ENCODE measurements at places on chromosomes 7 and 10.

GRCh38 chr7:97179454-97180104 lies 62.1 kb downstream of the SDHAF3 start:
- peak; percentile 35 for DNase-seq

DNA sequence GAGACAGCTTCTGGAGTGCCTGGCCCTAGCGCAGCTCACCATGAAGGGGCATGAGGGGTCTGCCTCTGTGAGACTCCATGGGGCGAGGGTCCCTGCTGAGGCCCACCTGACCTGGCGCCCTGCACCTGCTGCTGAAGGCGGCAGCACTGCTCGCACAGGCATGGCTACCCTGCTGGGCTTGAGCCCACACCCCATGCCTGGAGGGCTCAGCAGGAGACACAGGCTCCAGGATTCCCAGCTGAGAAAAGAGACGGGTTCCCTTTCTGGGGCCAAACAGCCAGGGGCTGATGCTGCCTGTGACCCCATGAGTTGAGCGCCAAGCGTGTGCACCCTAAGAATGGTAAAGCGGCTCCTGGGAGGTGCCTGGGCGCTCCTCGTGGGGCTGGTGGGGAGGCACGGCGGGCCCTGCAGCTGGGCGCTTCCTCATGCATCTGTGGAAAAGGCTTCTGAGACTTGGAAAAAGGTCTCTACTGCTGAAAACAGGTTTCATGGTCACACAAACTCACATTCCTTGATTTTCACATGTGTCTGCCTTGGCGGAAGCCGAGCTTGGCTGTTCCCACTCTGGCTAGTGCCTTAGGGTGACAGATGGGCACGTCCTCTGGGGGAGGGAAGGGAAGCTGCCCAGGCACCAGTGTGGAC lies 233.4 kb downstream of the ZMYND11 start:
- no peak for DNase-seq

GRCh38 chr10:114045136-114046086 lies 1.7 kb downstream of the ADRB1 start:
- peak; percentile 53 for DNase-seq

- no peak for DNase-seq
These were observed 1.6 kb downstream of the NPM3 start for GRCh38 chr10:101781655-101781983.

GRCh38 chr10:28788762-28789161 lies 111.4 kb downstream of the BAMBI start:
- no peak for DNase-seq

DNA sequence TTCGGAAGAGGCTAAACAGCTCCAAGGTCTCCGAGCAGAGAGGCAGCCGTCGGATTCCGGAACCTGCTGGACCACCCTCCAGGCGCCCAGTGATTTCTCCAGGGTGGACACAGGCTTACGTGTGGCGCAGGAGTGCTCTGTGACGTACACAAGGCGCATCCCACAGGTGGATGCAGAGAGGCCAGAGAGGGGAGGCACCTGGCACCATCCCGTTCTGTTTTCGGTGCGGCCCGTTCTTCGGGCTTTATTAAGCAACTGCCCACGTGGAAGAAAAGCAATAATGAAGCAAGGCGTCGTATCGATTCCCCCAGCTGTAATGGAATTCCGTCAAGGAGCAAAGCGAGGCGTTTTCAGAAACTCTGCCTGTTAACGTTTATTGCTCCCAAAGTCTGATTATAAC lies 163.6 kb downstream of the PTPRN2 start:
- no peak for DNase-seq

GRCh38 chr10:73404690-73405089 lies 9.2 kb downstream of the ANXA7 start:
- DNase-seq, result no peak

GRCh38 chr10:17058093-17058492 lies 71.5 kb downstream of the CUBN start:
- DNase-seq, result no peak

- no peak for DNase-seq
These were observed 80.9 kb upstream of the DDC start for GRCh38 chr7:50646069-50646468.

- DNase-seq, result no peak
These were observed 114.6 kb downstream of the NPTX2 start for GRCh38 chr7:98731651-98732050.

DNA sequence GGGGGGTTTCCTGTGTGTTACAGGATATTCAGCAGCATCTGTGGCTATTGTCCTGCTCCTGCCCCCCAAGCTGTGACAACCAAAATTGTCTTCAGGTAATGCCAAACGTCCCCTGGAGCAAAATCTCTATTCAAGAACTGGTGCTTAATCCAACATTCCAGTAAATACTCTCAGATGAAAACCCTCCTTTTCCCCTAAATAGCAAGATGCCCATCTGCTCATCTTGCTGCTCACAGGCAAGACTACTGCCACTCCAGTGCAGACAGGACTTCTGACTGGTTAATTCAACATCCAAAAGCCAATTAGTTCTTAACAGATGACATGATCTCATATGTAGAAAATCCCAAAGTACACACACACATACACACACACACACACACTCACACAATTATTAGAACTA lies 20.5 kb upstream of the JAZF1 start:
- no peak for DNase-seq

GRCh38 chr7:35624299-35625186 lies 70.4 kb downstream of the HERPUD2 start:
- DNase-seq, result peak; percentile 44

DNA sequence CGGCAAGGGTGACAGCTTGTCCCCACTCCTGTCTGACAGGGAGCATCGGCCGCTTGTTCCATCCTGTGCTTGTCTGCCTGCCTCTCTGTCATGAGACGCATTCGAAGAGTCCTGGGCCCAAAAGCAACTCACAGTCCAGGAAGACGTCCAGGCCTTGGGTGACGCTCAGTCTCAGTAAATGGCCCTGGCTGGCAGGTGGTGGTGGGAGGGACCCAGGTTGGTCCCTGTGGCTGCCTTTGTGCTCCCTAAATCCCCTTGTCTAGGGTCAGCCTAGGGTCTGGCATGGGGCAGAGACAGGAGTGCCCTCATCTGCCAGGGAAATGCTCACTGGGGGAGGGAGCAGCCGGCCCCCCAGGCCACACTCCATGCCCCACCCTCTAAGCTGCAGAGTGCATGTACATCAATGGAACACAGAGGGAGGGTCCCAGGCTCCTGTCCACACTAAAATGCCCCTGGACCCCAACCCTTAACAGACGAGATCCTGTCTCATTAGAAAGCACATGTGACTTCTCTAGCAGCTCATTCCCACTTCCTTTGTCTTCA lies 295.2 kb upstream of the ZNF32 start:
- DNase-seq, result no peak

GRCh38 chr7:96548664-96549063 lies 161.0 kb downstream of the SEM1 start:
- no peak for DNase-seq

DNA sequence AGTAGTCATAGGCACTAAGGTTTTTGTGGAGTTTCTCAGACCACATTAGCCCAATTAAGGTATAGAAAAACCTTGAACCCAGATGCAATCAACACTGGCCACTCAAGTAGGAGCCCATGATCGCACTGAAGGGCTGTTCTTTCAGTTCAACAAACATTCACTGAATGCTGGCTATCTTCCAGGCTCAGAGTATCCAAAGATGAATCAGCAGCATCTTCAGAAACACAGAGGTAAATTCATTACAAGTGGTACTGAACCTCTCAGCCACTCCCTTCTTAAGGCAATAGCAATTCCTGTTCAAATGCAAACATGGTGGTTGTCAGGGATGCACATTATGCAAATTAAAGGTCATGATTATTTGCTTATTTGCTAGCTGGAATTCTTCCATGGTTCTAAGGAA lies 17.1 kb downstream of the KCNK18 start:
- DNase-seq, result no peak

DNA sequence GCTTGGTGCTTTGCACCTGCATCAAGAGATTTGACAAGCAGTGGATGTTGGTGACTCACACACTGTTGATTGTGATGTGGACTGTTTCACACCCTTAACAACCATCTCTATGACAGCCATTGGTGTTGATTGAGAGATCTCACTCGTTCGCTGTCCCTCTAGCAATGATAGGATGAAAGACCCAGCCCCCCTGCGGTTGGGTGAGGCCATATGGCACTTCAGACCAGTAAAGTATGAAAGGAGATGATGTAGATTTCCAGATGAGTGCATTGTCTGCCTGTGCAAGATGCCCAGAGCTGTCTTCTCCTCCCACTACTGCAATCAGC lies 138.7 kb upstream of the PRR15 start:
- no peak for DNase-seq

GRCh38 chr7:39683216-39683845 lies 60.0 kb downstream of the RALA start:
- no peak for DNase-seq

DNA sequence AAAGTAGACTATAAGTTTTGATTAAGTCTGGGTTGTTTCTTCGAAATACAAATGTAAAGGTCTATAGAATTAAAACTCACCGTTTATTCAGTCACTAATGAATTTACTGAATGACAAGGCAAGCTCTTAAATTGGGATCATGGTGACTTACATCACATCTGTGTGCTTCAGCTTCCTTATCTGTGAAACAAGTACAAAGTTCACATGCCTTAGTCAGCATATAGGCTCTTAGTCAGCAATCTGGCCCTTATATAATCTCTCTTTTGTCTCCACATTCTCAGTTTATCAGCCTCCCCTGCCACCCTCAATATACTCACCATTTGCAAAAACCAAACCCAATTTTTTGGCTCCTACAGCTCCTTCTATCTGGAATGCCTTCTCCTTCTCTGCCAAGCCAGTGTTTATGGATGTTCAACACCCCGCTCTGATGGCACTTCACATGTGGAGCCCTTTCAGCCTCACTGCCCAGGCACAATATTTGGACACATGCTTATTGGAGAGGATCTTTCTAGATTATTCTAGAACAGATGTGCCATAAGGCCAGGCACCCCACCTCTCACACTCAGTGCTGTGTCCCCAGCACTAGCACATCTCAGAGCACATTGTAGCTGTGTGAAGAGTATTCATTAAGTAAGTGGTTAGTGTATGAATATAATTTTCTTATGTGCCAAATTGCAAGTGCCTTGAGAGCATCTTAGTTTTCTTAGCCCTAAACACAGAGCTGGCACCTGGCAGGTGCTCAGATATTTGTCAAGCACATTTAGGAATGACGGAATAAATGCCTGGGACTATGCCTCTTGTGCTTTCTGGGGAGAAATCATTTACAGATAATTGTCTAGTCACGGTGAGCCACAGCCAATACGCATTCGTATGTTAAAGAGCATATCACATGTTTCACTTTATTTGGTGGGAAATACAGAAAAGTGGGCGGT lies 9.8 kb upstream of the LAMB1 start:
- no peak for DNase-seq

DNA sequence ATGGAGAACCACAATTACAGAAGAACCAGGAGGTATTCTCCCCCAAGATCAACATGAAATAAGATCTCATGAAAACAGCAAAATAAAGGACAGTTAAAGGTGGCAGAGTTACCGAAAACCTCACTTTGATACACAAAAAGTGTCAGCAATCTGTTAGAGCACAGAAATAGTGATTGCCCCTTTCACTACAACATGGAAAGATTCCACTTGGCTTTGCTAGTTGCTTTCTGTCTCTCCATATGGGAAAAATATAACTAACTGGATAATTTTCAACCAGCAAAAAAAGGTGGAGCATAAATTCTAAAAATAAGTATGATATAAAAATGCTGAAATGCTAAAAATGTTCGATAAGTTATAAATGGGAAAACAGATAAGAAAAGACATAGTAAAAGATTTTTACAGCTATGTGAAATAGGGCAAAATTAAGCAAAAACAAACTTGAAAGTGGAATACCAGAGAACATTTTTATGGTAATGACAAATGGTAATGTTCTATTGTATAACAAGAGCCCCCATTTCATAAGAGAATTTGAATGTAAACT lies 90.2 kb downstream of the GPR85 start:
- no peak for DNase-seq

DNA sequence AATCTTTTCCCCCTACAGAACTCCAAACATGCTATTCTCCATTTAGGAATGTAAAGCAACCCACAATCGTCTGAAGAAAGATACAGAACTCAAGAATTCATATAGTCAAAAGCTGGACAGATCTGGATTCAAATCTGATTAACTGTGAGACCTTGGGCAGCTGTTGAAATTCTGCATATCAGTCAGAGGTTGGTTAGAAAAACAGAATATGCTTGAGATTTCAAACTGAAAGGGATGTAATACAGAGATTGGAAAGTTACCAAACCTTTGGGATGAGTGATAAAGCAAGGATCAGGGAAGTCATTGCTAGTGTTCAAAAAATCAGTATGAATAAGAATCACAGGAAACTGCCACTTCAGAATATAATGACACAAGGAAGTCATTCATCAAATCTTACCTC lies 406.6 kb downstream of the HTR7 start:
- no peak for DNase-seq

- no peak for DNase-seq
These were observed 26.9 kb downstream of the SLC25A28 start for GRCh38 chr10:99593312-99593711.

DNA sequence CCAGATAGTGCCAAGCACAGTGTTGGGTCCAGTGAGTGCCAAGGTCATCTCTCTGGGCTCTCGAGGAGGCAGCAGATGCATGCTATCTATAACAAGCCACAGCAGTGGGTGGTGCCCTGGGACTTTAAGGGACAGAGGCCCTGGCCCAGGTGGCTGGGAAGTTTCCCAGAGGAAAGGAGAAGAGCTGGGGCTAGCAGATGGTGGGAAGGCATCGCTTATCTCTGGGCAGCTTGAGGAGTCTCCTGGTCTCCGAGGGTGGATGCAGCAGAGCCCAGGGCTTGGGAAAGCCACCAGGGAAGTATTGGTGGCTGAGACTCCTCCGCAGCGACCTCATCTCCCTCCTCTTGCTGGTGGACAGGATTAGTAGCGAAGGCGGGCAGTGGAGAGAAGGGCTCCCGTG lies 63.4 kb upstream of the LRRC4 start:
- DNase-seq, result no peak

DNA sequence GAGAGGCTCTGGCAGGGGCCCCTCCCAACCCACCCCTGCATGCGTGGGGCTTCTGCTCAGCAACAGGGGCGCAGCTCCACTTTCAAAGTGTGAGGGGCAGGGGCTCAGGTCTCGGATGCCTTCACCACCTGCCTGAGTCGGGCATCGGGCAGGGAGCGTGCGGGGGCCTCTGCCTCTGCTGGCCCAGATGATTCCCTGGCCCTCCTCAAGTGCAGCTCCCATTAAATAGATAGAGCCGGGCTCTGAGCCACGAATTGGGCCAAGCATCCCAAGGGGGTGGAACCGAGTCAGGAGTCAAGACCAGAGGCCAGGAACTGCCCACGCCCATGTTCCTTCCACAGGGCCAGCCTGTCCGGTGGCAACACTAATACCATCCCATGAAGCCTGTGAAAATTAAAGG lies 108.9 kb upstream of the FAM20C start:
- DNase-seq, result no peak

- no peak for DNase-seq
These were observed 61.3 kb downstream of the FOXL3 start for GRCh38 chr7:351256-351655.

- peak; percentile 88 for DNase-seq
These were observed 1.2 kb downstream of the MNX1 start for GRCh38 chr7:157009170-157009777.

GRCh38 chr10:44398747-44399658 lies 14.1 kb upstream of the CXCL12 start:
- DNase-seq, result no peak

All from GM19239 (cell line).